NCI-H1092 (cell line): ENCODE measurements at places on chromosomes 12 and 14.
A peak's percentile ranks its signal among the peaks of the same experiment; 100 is the strongest.

DNA sequence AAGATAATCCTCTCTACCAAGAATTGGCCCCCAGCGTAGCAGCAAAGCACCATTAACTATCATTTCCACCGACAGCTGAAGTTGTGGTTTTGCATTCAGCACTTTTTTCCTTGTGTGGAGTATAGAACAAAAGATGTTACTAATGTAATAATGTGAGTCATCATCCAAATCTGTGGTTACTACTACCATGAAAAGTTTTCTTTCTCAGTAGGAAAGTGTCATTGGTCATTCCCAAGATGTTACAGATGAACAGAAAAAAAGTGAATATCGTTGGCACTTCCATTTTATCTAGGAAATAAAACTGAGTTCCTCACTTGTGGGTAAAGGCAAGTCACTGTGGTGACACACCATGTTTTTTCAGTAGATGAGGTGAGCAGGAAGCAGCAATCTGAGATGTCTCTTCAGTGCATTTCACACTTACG lies 30.3 kb upstream of the IFNG start:
- DNase-seq = no peak

GRCh38 chr12:77042833-77043232 lies 22.5 kb downstream of the E2F7 start:
- DNase-seq = no peak

DNA sequence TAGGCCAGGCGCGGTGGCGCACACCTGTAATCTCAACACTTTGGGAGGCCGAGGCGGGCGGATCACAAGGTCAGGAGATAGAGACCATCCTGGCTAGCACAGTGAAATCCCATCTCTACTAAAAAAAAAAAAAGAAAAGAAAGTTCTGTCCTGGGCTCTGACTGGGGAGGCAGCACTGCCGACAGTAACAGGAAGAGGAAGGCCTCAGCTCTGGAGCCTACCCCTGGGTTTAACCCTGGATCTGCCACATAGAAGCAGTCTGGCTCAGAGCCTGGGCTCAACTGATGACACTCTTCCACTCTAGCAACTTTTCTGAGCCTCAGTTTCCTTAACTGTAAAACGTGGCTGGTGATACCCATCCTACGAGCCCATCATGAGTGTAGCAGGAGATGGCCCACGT lies 60.5 kb downstream of the ACTN1 start:
- no peak for DNase-seq

DNA sequence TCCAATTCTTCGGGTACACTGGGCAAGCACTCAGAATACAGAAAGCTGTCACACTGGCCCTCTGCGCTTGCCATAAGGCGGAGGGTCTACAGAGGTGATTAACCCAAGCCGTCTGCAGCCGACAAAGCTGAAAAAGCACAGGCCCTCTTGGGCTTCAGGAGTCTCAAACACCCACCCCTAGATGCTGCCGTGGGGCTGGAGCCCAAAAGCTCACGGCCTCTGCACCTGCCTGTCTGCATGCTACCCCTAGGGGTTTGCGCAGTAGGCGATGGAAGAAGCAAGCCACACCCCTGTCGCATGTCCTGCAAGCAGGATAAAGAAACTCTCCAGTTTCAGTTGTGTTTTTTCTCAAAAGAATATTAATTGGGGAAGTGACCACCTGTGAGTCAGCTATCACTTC lies 118.8 kb upstream of the PLEKHA5 start:
- no peak for DNase-seq

DNA sequence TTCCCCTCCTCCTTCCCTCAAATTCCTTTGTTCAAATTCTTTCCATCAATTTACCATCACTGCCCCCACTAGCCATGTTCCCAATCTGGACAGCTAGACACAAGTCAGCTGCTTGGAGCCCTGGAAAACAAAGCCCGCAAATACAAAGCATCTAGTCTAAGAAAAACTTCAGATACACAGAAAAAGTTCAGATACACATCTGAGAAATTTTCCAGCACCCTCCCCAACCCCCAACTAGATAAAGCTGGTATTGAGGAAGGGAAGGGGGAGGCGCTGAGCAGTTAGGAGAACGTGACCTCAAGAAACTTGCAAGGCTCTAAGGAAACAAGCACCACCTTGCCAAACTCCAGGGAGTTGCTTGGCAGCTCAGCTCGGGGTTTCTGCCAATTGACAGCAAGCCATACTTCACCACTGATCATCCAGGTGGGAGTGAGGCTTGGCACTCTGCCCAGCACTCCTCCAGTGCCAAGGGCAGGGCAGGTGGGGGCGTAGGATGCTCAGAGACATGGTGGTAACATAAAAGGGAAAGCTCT lies 5.1 kb upstream of the CNIH1 start:
- peak; percentile 92 for DNase-seq

GRCh38 chr12:89731614-89732013 lies 23.0 kb upstream of the ATP2B1 start:
- DNase-seq = no peak

DNA sequence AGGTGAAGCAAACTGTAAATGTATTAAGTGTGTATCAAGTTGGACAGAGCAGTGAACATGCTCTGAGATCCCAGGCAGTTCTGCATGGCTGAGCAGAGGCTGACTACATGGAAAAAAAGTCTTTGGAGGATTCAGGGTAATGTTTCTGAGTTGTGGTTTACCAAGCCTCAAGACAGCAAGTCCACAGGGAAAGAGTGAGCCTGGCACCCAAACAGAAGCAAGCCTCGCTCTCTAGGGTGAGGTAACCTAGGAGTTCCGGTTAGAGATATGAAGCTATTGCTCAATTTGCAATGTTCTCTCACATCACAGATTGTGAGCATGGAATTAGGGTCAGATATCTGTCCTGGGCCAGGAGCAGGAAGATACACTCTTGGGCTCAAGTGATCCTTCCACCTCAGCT lies 158.6 kb downstream of the MON2 start:
- no peak for DNase-seq

- DNase-seq = no peak
Measured at GRCh38 chr12:108305991-108306501, 33.1 kb downstream of the CMKLR1 start.
